CD4-positive, alpha-beta T cell treated with Interferon gamma for 1 hour (primary cell): ENCODE measurements at places on chromosomes 12 and 14.

GRCh38 chr12:81089412-81089811 is 11.5 kb downstream of the ACSS3 start:
- no peak for DNase-seq

GRCh38 chr12:95003921-95004272 is 400 bp upstream of the NDUFA12 start:
- no peak for DNase-seq

GRCh38 chr12:116368196-116369194 is 91.0 kb upstream of the MED13L start:
- no peak for DNase-seq

GRCh38 chr14:51535443-51536044 is 116.2 kb upstream of the FRMD6 start:
- no peak for DNase-seq

DNA sequence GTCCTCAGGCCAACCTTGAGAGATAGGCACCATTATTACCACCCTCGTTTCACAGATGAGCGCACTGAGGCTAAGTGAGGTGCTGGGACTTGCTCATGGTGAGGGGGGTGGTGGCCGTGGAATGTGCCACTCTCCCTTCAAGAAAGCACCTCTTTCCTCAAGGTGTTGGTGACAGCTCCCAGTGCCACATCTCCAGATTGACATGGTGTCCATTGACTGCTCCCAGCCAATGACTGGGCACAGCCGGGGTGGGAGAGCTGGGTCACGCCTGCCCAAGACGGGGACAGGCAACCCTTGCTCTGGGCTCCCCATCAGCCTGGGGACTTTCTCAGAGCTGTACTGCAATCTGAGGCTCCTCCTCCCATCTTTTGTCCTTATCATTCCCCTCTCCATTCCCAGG is 21.0 kb upstream of the MYL2 start:
- no peak for DNase-seq

DNA sequence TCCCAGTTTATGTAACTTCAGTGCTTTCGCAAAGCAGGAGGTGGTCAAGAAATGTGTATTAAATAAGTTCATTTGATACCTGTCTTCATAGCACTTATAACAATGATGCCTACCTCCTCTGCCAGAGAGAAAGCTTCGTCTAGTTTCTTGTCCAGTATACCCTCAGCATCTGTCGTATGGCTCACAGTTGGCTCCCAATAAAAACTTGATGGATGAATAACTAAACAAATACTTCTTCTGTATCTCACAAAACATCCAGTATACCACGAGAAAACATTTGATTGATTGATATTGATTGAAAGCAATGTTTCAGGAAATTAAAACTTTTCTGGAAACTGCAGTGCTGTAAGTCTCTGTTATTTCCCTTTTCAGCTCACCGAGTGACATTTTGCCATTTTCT is 26.9 kb upstream of the PTGDR start:
- no peak for DNase-seq

GRCh38 chr14:63972323-63972932 is 119.6 kb downstream of the SYNE2 start:
- no peak for DNase-seq

GRCh38 chr14:33486332-33486890 is 464.5 kb downstream of the EGLN3 start:
- DNase-seq, result no peak

- no peak for DNase-seq
Observed at GRCh38 chr12:4441355-4442335, 4.0 kb downstream of the FGF6 start.

DNA sequence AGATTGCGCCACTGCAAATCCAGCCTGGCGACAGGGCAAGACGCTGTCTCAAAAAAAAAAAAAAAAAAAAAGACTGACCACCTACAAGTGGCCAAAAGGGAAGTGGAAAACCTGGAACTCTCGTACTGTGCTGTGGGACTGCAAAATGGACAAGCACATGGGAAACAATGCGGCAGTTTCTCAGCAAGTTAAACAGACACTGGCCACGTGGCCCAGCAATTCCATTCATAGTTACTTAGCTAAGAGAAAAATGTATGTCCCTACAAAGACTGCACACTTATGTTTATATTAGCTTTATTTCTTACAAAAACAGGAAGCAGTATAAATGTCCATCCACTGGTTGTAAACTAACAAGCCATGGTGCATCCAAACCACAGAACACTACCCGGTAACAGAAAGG is 5.6 kb downstream of the CHFR start:
- no peak for DNase-seq

GRCh38 chr14:40365305-40365704 is 933.1 kb upstream of the FBXO33 start:
- no peak for DNase-seq

GRCh38 chr14:95869776-95870175 is 6.9 kb upstream of the TUNAR start:
- no peak for DNase-seq

DNA sequence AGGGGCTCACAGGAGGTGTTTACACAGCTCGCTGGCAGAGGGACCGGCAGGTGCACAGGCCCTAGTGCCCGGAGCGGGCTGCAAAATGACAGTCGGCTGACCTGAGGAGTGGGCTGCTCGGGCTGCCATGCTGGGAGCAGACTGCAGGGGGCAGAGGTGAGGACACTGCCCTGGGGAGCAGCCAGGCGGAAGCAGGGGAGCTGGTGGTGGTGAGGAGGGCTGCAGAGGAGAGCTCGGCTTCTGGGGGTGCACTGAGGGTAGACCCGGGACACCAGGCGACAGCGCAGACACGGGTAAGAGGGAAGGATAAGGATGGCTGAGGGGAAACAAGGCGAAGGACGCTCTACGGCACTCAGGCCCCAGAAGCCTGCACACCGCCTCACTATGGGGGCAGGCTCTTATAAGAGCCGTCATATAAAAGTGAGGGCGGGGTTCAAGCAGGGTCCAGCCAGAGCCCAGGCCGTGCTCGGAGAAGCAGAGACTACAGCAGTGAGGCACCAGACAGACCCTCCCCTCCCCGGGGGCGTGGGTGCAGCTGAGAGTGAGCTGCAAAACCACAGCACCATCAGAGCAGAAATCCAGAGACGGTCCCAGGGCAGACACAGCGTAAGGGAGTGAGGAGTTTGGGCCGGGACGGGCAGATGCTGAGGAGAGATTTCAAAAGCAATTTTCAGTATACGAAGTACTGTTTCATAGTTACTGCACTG is 62.5 kb downstream of the CCDC88C start:
- DNase-seq, result no peak

DNA sequence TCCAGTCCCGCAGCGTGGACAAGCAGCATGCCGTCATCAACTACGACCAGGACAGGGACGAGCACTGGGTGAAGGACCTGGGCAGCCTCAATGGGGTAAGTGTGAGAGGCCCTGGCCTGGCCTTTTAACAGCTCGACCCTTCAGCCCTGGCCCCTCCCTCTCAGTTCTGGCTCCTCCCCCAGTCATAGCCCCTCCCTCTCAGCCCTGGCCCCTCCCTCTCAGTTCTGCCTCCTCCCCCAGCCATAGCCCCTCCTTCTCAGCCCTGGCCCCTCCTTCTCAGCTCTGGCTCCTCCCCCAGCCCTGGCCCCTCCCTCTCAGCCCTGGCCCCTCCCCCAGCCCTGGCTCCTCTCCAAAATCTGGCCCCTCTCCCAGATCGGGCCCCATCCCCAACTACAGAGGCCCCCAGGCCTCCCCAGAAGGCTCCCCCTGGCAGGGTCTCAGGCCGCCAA is 11.2 kb downstream of the CEP170B start:
- DNase-seq, result no peak

DNA sequence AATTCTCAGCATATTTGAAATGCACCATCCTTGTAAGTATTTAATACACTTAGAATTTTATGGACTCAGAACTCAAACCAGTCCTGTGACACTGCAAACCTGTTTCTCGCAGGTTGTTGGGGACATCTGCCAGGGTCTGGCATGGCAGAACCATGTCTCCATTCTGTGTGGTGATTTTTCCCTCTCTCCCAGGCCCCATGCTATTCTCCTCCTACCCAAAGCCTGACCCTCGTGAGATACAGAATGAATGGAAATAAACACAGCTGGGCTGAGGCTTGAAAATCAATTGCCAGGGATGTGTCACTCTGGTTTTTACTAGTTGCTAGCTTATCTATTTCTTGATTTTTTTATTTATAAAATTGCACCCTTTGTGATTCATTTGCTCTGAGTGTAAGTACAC is 19.8 kb downstream of the TPH2 start:
- no peak for DNase-seq

GRCh38 chr12:60981473-60981872 is 1278.7 kb upstream of the USP15 start:
- no peak for DNase-seq

DNA sequence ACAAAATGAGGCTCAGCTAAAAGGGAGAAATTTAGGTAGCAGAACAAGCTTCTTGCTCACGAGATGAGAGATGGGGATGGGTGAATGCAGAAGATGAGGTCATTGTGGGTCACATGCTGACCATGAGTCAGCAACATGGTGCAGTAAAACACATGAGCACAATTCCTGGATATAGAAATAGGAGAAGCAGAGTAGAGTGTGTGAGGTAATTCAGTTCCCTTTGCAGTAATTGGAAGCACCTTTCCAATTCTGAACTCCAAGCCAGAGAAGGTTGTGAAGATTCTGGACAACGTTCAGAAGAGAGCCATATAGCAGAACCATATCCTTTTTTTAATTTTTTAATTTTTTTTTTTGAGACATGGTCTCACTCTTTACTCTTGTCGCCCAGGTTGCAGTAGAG is 62.0 kb upstream of the LMNTD1 start:
- DNase-seq, result no peak

- no peak for DNase-seq
Observed at GRCh38 chr14:83559721-83560120, 1970.2 kb upstream of the FLRT2 start.

- no peak for DNase-seq
Observed at GRCh38 chr14:31400031-31400638, 20.2 kb downstream of the HEATR5A start.

- DNase-seq, result no peak
Observed at GRCh38 chr12:53980104-53980801, 4.7 kb upstream of the HOXC10 start.
